ENCODE measurements at places on chromosomes 7 and 10.

DNA sequence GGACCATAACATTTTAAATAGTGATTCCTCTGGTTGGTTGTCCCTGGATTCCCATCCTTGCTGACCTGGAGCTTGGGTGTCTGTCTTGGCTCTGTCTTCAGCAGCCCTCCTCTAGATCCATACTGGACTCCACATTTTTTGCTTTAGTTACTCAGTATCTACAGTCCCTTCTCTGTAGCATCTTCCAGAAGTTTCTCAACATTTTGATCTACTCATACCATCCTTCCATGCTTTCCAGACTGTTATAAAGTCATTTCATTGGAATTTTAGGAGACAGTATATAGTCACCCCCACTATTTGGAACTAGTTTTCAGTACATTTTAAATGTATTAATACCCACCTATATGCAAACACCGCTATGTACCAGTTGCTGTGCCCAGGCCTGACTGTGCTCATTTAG is 25.8 kb downstream of the APBB1IP start:
- DNase-seq = no peak

DNA sequence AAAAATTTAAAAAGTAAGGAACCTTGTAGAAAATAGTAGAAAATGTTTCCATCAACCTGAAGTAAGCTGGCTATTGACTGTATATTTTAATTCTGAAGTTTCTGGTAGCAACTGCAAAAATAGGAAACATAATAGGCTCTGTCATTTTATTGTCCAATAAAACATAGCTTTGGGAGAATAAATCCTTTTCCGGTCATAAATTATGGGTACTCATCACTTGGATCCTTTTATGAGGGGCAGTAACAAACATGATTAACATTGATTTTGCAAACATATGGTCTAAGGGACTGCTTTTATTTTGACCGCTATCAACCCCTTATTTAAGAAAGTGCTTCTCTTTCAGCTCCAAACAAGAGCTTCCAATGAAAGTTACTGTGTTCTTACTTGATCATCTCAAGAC is 495.9 kb upstream of the ANKRD30A start:
- DNase-seq = no peak

GRCh38 chr10:5575482-5576153 is 50.9 kb downstream of the CALML3 start:
- no peak for DNase-seq

GRCh38 chr10:89915968-89916367 is 214.6 kb downstream of the KIF20B start:
- DNase-seq = no peak

GRCh38 chr10:72852508-72852907 is 41.0 kb upstream of the OIT3 start:
- DNase-seq = no peak

GRCh38 chr10:78354101-78354500 is 320.4 kb downstream of the RPS24 start:
- DNase-seq = no peak

DNA sequence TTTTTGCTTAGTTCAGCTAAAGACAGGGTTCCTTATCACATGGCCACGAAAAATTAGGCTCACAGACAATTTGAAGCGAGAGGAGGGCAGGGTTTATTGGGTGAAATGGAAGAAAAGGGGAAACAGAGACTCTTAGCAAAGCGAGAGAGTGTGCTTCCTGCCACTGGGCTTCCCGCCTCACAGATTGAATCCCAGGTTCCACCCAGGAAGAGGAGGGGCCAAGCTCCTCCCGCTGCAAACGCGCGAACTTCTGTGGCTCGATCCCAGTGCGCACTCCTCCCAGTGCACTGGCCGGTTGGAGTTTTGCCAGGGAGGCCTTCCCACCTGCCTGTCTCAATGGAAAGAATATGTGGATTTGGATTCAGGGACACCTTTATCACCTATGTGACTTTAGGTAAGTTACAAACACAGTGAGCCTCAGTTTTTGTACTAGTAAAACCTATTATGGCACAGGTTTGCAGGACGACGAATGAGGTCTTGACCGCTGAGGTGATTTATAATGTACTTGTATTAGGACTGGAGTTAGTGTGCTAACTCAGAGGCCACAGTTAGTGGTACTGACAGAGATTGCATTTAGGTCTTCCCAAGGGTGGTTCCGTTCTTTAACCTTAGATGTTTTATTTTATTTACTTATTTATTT is 48.5 kb upstream of the SP8 start:
- no peak for DNase-seq

DNA sequence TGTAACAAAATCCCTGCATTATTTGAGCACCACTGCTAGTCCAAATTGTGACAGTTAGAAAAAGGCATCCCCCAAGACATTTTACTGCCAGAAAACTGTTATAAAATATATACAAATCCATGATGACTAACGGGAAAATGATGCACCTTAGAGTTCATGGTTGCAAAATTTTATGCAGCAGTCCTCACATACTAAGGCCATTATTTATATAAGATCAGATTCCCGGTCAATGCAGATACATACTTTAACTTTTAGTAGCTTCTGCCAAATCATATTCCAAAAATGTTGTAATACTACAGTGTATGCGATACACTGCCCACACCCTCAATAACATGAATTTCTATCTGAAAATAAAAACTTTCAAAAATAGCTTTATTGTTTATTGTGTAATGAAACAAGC is 239.9 kb upstream of the ZNF32 start:
- no peak for DNase-seq

GRCh38 chr7:159064816-159065510 is 79.7 kb downstream of the VIPR2 start:
- DNase-seq = no peak

- no peak for DNase-seq
Measured at GRCh38 chr7:7438851-7439250, 96.8 kb downstream of the COL28A1 start.

DNA sequence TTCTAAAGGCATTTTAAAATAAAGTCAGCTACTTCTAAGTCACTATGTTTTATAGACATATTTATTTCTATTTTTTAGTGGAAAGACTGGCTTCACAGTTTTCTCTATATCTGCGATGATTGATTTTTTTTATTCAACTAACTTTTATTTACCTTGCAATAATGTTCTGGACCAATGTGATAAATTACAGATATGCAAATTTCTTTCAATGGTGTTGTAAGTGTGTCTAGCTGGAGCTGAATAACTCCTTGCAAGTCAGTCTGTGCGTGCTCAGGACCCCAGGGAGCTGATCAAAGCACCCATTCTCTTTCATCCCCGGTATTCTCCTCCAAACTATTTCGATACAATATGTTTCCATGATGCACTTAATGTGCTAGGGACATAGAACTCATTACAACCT is 9.7 kb downstream of the PTF1A start:
- no peak for DNase-seq

- DNase-seq = no peak
Measured at GRCh38 chr7:128373606-128374005, 12.1 kb upstream of the PRRT4 start.

GRCh38 chr10:131681122-131681521 is 219.7 kb upstream of the PPP2R2D start:
- DNase-seq = no peak

GRCh38 chr7:22350466-22351328 is 6.3 kb downstream of the RAPGEF5 start:
- DNase-seq = no peak

DNA sequence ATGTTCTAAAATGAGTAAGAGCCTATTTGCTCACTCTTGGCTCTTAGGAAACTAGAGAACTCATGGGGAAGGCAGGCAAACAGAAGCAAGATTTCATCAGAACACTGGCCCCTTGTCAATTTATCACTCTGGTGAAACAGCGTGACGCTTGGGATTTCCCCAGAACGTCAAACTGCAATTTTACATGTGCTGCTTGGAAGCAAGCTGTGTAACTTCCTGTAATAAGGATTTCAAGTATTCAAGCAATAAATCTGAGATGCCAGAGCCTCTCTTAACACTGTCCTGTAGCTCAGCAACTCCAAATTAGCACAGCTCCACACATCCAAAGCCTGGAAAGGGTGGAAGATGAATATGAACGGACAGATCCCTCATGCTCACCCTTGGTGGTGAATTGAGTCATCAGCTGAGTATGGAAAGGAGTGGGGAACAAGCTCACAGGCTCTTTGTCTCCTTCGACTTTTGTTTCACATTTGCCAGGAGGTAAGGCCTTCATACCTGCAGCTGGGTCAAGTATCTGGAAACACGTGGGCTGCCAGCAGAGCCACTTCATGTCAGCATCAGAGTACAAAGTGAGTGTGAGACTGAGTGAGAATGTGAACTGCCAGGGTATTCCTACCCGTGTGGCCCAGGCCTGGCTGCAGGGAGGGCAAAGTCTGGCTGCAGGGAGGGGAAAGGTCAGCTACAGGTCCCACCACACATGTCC is 140.4 kb upstream of the NAMPT start:
- no peak for DNase-seq

DNA sequence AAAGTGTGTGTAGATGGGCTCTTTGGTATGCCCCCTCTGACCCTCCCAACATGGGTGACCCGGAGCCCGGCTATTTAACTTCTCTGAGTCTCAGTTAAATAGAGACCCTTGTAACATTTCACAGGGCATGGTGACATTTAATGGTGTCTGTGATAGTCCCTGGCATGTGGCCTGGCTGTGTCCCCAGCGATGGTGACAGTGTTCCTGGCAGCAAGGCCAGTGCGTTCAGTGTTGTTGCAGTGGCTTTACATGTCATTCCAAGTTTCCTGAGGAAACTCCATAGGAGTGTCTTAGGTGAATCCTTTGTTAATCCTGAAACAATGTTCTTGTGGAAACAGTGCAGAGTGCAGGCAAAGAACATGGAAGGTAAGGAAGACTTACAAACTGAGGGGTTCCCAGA is 137.0 kb downstream of the RAMP3 start:
- DNase-seq = no peak

- peak; percentile 12 for DNase-seq
Measured at GRCh38 chr7:130367088-130367755, 13.1 kb upstream of the CPA1 start.

- no peak for DNase-seq
Measured at GRCh38 chr7:68720697-68721096, 877.6 kb upstream of the AUTS2 start.

DNA sequence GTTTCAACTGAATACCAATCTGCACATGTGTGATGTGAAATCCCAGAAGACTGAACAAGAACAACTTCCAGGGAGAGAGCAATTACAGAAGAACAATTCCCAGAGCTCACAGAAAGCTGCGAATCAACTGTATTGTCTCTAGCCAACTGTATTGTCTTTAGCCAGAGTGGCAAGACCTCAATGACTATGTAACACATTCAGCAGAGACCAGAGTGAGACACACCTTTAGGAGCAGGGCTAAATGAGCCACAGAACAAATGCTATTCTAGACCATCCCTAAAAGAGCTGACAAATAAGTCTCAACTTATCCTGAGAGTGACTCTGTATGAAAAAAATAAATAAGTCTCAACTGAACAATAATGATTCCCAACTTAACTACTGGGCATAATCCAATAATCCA is 72.0 kb downstream of the KMT2C start:
- DNase-seq = no peak

DNA sequence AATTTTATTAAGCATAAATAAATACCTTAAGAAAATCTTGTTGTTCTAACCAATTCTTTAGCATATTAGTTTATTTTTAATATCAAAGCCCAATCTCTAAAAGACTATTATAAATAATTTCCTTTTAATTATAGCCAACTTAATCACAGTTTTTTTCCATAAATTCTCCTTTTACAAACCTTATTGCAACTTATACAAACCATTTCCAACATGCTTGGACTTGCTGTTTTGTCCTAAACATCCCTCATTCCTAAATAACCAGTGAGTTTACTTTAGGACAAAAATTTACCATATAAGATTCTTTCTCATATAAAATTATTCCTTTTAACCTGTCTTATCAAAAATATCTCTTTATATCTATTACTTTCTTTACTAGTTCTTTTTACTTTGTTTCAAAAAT is 25.2 kb upstream of the LSM8 start:
- DNase-seq = no peak

- no peak for DNase-seq
Measured at GRCh38 chr7:5699467-5700384, 81.7 kb downstream of the RNF216 start.

DNA sequence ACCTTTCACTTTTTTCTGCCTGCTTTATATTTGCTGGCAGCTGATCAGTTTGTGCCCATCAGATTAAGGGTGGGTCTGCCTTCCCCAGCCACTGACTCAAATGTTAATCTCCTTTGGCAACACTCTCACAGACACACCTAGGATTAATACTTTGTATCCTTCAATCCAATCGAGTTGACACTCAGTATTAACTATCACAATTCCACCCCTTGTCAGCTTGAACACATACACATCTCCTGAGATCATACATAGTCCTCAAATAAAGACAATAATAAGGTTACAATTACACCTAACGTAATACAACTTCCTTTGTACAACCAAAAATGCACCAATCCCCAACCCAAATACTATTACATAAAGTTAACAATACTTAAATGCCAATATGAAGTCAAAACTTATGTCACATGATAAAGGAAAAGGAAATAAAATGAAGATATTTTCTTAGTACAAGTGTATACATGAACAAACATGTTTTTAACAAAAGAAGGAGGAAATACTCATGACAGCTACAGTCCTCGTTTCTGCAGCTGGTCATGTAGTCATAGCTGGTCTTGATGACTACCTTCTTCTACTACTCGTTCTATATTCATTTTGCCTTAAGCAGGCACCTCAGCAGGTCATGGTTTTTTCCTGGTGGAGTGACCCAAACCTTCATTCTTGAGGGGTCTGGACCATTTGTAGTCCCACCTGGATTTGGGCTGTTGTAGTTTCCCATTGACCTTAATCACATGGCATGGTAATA is 96.7 kb upstream of the CABCOCO1 start:
- no peak for DNase-seq

DNA sequence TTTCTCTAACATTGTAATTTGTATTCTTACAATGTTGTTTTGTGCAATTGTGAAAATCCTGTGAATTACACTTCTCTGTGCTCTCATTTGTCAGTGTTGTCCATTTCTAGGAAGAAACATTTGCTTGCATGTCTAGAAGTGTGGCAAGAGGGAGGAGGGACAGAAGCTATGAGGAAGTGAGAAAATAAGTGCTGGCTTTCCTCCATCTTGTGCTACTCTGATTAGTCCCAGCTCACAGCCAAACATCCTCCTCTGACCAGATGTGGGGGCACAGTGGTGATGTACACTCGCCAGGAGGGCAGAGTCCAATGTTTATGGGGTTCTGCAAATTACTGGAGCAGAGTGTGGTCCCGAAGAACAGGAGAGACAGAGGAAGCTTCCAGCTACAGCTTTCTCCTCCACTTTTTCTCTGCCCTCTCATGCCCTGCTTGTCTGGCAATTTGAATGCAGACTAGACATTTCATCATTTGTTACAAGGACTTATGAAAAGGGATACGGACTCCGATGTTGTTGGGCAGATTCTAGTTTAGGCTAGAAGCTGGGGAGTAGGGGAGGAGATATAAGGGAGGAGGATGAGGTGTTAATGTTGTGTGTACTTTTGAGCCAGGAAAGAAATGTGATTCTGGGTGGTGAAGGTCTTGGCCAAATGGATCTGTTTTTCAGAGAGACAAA is 131.0 kb upstream of the C1GALT1 start:
- no peak for DNase-seq

Data from activated CD4-positive, CD25-positive, alpha-beta regulatory T cell (primary cell).